ENCODE measurements at places on chromosomes 2 and 18.

- DNase-seq = no peak
Measured at GRCh38 chr18:55764386-55764785, 176.4 kb upstream of the TCF4 start.

- no peak for DNase-seq
Measured at GRCh38 chr18:36813101-36813775, 15.6 kb downstream of the TPGS2 start.

DNA sequence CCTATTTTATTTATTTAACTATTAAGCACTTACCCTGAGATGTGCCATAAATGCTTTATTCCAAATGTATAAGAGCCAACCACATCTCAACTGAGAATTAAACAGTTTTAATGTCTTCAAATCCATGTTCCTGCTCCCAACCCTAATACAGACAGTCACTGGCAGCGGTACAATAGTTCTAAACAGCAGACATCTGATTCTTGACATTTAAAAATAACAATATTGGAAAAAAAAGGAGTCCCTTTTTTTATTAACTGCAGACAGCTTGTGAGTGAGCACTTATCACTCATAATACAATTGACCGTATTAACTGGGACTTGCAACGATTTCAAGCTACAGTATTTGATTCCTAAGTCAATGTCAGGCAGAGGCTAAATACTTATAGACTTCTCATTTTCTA is 424.6 kb downstream of the TGIF1 start:
- DNase-seq = no peak

- DNase-seq = peak; percentile 23
Measured at GRCh38 chr18:49189772-49190171, 239.0 kb upstream of the SMAD7 start.

GRCh38 chr2:223494496-223494895 is 107.7 kb downstream of the SCG2 start:
- DNase-seq = no peak

DNA sequence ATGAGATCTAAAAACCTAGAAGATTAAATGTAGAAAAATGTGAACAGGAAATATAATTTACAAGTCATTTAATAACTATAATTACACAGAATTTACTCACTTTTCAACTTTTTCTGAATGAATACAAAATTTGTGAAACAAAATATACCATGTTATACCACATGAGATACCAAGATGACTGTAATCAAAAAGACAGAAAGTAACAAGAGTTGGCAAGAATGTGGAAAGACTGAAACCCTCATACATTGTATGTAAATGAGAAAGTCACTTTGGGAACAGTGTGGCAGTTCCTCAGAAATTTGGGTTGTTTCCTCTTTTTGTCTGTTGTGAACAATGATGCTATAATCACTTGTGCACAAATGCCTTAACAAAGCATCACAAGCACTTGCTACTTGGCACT is 145.4 kb upstream of the ZNF804A start:
- no peak for DNase-seq

DNA sequence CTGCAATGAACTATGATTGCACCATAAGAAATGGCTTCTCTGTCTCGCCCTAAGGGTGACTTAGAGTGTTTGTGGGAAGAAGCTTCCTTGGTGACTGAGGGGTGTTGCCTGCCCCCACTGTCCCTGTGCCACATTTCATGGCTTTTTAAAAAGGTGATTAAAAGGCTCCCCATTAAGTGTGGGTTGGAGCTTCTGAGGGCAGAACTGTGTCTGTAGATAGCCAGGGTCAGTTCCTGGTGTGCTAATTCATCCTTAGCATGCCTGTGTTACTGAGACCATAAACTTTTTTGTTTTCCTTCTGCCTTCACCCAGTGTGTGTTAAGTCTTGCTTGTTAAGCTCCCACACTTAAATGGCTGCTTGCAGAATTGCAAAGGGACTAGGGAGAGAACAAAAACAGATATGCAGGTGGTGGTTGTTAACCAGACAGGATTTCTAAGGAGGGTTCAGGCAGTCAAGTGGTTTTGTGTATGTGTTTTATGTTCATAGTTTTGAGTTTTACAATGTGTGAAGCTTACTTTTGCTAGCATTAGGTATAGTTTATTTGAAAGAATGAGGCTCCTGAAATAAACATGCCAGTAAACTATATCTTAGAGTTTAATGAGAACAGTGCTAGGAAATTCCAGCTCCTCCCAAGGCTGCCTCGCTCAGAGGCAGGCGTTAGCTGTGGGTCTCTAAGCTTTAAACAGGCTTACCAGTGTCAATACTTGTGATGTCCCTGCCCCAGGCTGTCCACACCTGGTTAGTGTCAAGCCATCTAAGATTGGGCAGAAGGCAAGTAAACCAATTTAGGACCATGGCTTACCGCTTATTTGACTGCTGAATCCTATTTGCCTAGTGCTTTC is 14.5 kb downstream of the CERS6 start:
- peak; percentile 39 for DNase-seq

GRCh38 chr18:24019641-24020331 is 5.2 kb downstream of the TTC39C start:
- DNase-seq = peak; percentile 35

GRCh38 chr2:218856167-218856895 is 3.3 kb upstream of the WNT6 start:
- DNase-seq = no peak

GRCh38 chr2:222481941-222482340 is 57.6 kb downstream of the SGPP2 start:
- no peak for DNase-seq

DNA sequence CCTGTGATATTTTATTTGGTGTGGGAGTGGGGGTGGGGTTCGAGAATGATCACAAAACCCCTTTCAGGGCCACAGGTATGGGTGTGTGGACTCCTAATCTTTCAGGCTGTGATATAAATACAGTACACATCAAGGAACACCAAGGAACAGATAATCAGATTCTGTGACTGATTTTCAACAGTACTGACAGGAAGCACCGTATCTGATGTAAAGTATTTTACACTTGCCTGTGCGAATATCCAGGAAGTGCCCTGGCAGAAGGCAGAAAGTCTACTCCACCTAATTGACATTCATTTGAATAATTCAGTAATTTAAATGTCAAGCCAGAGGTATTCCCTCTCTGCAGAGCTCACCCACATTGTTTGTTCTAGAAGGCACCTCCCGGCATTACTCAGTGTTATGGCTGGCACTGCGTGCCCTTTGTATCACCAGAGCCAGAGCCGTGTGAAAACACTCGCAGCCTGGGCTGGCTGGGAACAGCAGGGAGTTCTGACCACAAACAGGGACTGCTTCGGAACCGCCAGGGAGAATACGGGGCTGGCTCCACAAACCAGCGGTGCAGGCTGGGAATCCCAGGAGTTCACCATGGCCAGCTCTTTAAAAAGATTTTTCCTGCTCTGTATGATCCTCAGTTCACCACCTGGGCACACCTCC is 91.8 kb downstream of the ACVR1 start:
- no peak for DNase-seq

GRCh38 chr2:33033606-33034081 is 86.9 kb downstream of the LTBP1 start:
- DNase-seq = peak; percentile 13

All from AML-193 (cell line).